ENCODE measurements at places on chromosomes 11 and 22.

GRCh38 chr22:20588843-20589581, 81.6 kb downstream of the MED15 start:
- DNase-seq, result no peak

DNA sequence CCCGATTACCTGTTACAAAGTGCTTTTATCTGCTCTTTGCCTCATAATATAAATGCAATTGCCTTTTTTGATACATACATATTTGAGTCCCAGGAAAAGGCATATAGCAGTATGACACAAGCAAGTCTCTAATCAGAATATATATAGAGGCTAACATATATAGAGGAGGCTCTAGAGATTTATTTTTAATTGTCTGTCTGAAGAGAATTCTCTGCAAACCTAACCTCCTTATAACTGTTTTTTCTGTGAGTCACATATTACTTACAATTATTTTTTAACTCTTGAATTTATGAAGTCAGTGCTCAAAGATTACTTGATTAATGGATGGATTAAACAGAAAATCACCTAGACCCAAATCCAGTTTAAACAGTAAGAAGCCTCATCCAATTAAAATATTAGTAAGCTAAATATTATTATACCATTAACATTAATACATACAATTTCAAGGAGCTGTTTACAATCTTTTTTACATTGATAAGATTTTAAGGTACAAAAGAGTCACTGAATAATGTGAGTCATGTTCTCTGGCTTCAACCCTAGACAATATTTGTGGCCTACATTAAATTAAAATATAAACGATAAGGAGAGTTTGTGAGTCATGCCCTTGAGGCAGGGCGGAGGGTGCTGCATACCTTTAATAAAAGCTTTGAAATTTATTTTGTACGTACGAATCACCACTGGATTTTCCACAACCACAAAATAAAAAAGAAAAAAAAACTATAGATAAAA, 19.2 kb upstream of the MMP13 start:
- no peak for DNase-seq

GRCh38 chr11:35071722-35072121, 67.2 kb upstream of the CD44 start:
- DNase-seq, result no peak

GRCh38 chr11:57974848-57975601, 48.7 kb upstream of the OR9Q1 start:
- DNase-seq, result no peak

GRCh38 chr11:32318071-32319055, 117.0 kb downstream of the WT1 start:
- no peak for DNase-seq

- DNase-seq, result no peak
These were observed 57.0 kb upstream of the ADORA2A start for GRCh38 chr22:24370401-24370800.

Data from MM.1S (cell line).